ENCODE measurements at places on chromosomes 2 and 18.

GRCh38 chr18:73150199-73150598 is 282.4 kb upstream of the NETO1 start:
- no peak for DNase-seq

DNA sequence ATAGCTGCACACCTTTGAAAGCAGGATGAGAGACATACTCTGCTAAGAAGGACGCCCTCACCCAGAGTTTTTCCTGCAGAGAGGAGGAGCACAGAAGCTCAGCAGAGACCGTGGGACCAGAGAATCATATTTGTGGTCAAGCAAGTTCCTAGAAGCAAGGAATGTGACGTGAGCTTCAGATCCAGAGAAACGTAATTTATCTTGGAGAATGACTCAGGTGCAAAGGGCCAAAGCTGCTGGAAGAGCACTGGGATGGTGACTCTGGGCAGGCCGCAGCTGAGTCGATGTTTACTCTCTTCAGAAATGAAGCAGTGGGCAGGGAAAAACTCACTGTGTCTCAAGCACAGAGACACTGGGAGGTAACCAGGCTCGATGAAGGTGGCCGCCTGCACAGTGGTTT is 50.1 kb upstream of the IGFBP2 start:
- no peak for DNase-seq

DNA sequence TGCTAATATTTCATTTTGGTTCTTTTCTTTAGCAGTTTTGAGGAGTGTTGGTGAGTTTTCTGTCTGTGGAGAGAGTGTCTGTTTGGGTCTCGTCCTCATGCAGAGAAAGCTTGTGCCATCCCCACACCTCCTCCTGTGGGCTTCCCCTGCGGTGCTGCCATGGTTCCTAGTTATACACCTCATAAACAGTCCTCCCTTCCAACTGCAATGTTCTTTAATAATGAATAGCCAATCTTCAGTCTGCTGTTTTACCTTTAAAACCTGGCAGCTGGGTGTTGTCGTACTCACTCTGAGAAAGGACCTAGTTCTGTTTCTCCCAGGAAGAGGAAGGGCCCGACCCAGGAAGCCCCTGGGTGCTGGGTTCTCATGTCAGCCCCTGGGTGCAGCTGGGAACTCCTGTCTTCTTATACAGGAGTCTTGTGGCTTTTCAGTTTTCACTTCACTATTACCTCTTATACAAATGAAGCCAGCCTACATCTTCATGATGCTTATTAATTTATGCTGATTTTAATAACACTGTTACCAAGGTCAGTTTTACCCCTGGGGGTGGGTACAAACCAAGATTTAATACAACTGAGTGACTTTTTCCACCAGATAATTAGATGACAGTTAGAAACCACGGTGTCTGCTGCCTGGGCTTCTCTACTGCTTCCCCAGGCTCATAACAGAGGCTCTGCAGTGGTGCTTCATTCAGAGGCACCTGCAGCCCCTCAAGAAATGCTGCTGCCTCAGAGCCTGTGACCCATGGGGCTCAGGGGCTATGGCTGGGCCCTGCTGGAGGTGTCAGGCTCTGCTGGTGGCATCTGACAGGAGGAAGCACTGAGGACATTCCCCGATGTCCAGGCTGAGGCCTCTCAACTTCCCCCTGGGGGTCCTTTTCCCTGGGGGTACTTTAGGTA is 59.1 kb downstream of the COA5 start:
- DNase-seq = no peak

DNA sequence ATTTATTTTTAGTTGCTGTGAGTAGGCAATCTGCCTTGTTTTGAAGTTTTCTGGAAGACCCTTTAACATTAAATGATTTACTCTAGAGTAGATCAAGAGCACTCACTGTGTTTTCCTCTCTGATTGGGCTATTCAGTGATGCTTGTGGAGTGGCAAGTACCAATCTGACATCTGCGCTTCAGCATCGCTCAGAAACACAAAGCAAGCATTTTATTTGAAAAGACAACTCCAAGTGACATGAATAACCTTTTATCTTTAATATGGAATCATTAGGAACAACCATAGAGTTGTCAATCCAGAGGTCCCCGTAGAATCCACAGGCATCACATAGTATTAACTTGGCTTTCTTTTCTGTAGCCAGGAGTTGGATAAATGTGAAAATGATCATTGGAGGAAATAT is 114.7 kb downstream of the CPS1 start:
- no peak for DNase-seq

DNA sequence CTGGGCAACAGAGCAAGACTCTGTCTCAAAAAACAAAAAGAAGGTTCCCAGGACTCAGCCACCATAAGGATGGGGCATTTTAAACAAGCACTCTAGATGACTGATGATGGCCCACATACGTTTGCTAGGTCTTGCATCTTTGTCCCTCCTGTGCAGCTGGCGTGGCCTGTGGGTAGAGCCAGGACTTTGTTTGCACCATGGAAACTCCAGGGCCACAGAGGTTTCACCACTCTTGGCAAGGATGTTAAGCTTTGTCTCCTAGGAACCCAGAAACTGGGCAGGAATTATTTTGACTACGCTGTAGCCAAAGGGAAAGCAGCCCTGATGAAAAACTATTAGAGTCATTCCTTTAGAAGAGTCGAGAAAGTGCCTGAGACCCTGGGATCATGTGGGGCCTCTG is 75.3 kb upstream of the STPG4 start:
- DNase-seq = no peak

DNA sequence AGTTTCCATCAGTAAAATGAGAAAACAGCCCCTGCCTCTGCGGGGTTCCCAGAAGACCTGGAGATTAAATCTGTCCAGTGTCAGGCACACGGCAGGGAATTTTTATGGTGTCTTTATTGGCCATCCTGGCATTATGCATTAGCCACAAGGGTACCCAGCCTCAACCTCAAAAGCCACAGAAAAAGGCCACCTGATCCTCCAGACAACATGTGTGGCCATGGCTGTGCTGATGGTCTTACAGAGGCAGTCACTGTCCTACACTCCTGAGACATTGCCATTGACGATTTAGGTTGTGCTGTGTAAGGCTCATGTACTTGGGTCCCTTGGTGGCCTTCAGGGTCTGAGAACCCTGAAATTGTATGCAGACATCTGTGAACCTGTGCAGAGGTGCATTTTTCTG is 115.6 kb downstream of the SMAD7 start:
- no peak for DNase-seq

DNA sequence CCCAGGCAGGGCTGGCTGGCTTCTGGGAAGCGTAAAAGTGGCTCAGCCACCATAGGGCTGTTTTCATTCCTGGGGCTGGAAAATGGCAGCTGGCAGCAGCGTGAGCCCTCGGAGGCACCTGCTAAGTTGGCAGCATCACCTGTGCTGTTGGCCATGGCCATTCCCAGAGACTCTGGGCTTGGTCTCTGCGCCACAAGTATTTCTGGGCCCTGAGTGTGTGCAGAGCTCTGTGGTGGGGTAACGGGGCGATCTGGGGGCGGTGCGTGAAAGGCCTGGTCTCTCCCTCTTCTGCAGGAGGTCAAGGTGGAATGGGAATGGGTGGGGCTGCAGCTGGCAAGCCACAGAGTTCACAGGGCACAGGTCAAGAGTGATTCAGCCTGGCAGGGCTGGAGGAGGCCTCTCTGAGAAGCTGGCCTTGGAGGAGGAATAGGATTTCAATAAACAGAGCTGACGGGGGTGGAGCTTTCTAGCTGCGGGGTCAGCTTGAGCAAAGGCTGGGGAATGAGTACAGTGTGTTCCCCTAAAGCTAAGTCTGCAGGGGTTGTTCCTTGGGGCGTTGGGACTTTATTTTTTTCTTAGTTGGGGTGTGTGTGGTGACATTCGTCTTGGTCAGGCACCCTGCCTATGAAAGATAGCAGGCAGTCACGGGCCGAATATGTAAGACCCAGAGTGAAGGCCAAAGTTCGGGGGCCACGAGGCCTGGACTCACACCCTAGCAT is 10.3 kb upstream of the NTSR2 start:
- no peak for DNase-seq

GRCh38 chr2:26562811-26563645 is 78.1 kb downstream of the CIB4 start:
- no peak for DNase-seq

DNA sequence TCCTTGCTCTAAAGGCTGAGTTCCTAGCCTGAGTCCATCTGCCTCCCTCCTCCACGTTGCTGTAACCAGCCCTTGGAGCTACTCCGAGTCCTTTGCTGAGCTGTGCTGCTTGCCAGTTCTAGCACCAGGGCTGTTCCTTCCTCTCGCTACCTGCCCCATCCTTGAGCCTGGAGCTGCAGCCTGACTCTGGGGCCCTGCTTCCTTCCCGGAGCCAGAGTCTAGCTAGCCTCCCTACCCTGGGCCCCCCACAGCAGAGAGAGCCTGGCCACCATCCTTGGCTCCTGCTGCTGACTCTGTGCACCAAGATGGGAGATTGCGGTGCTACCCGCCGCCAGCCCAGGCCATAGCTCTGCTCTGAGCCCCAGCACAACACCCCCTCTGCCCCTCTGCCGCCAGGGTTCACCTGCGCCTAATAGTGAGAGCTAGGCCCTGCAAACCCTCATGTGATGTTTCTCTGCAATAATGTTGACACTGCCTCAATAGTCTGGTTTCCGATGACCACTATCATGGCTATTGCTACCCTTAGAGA is 135.9 kb upstream of the ASB18 start:
- no peak for DNase-seq

GRCh38 chr2:238383743-238384380 is 42.9 kb upstream of the ASB1 start:
- no peak for DNase-seq

- no peak for DNase-seq
Observed at GRCh38 chr18:25181581-25181980, 170.4 kb downstream of the ZNF521 start.
